ENCODE measurements at places on chromosomes 7 and 10. TPM values are rescaled to one million over a fixed set of nuclear protein-coding genes. Genes with fewer than 3 reads are reported as not detected.

Gene ASB10
- not detected for total RNA-seq

Gene BAG3
- total RNA-seq: 30.7 TPM

Gene HTRA1
- total RNA-seq: not detected

Gene FMC1
- 1.7 TPM for total RNA-seq

Gene DOCK4
- 0.32 TPM for total RNA-seq

Gene TMEM176A
- not detected for total RNA-seq

Gene GCC1
- 11.5 TPM for total RNA-seq

Gene SPDYE6
- total RNA-seq: not detected

Gene PHKG1
- total RNA-seq: 1.2 TPM

Gene NPFFR1
- not detected for total RNA-seq

Gene PAPOLB
- not detected for total RNA-seq

Gene ZPBP
- total RNA-seq: not detected

Gene CXCL12
- not detected for total RNA-seq

Gene SEMA3C
- not detected for total RNA-seq

Gene CAV2
- not detected for total RNA-seq

Gene CASTOR2
- total RNA-seq: 2.5 TPM

Gene TUBB8
- total RNA-seq: not detected

Gene SYPL1
- total RNA-seq: 28.8 TPM

Gene FXYD4
- total RNA-seq: not detected

Measured in activated CD4-positive, alpha-beta T cell treated with anti-CD3 and anti-CD28 coated beads for 36 hours (primary cell).